Left lung (tissue), 14 donors: ENCODE measurements at places on chromosomes 7 and 10.

GRCh38 chr10:46541017-46541661 is 15.3 kb downstream of the GPRIN2 start:
- peak; percentile 73 for DNase-seq

- DNase-seq = no peak
These were observed 76.2 kb upstream of the KIAA1217 start for GRCh38 chr10:24132741-24133140.

- DNase-seq = no peak
These were observed 56.0 kb upstream of the TNKS2 start for GRCh38 chr10:91742229-91742628.

GRCh38 chr10:78505657-78506056 is 472.0 kb downstream of the RPS24 start:
- DNase-seq = no peak

- DNase-seq = no peak
These were observed 64.9 kb downstream of the USP6NL start for GRCh38 chr10:11546581-11546980.

DNA sequence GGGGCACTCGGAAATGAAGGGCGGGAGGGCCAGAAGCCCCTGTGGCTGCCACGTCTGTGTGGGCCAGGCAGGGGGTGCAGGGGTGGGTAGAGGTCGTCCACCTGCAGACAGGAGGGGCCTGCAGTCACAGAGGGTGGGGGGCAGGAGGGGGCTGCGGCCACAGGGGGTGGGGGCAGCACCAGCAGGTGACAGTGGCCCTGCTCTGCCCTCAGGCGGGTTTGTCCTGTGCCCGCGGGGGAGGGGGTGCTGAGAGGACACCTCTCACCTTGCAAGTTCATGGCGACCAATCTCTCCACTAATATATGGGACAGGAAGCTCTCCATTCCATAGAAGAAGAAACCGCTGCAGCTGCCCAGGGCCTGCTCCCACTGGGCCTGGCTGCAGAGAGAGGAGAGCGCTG is 26.6 kb upstream of the NKX6-2 start:
- DNase-seq = peak; percentile 41

GRCh38 chr7:138287549-138287948 is 172.5 kb upstream of the TRIM24 start:
- no peak for DNase-seq

- no peak for DNase-seq
These were observed 11.7 kb upstream of the TMEM106B start for GRCh38 chr7:12199363-12199762.

DNA sequence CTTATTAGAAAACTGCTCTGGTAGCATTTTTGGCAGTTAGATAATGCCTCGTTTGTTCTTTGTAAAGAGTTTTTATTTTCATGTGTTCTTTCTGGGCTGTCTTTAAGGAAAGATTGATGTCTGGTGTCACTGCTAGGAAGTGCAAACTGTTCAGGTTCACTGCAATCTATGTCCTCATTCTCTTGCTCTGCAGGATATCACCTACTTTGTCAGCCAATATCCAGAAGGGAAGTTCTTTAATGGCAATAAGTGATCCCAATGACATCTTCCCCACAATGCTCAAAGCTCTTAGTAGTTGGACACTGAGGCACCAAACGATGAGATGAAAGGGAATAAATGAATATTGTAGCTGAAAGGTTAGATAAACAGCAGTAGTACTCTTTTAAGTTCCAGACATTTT is 115.1 kb downstream of the AGMO start:
- no peak for DNase-seq
